ENCODE measurements at places on chromosomes 11 and 22.

DNA sequence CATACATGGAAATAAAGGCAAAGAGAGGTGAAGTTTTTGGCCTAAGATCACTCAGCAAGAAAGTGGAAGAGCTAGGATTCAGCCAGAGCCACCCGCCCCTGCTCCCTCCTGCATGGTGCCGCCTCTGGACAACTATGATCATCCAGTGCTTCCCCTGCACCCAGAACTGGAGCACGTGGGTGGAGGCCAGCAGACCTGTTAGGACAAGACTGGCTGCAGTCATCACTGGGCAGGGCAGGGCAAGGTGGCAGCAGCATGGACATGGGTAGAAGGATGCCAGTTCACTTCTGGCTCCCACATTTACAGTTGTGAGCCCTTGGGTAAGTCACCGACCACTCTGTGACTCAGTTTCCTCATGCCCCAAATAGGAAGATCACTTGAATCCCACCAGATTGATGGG is 131.0 kb downstream of the FBXO7 start:
- no peak for DNase-seq

GRCh38 chr11:1825039-1825740 is 9.6 kb upstream of the SYT8 start:
- peak; percentile 96 for DNase-seq

- no peak for DNase-seq
Measured at GRCh38 chr11:111183706-111184105, 61.8 kb upstream of the POU2AF2 start.

GRCh38 chr11:34508524-34508923 is 5.1 kb downstream of the ELF5 start:
- DNase-seq = no peak

GRCh38 chr11:121790430-121790829 is 325.6 kb downstream of the BLID start:
- no peak for DNase-seq

GRCh38 chr22:45204819-45205218 is 35.9 kb downstream of the KIAA0930 start:
- no peak for DNase-seq

- DNase-seq = no peak
Measured at GRCh38 chr11:23078289-23078971, 218.2 kb upstream of the CCDC179 start.
